RKO (cell line): ENCODE measurements at places on chromosomes 5 and 9.

DNA sequence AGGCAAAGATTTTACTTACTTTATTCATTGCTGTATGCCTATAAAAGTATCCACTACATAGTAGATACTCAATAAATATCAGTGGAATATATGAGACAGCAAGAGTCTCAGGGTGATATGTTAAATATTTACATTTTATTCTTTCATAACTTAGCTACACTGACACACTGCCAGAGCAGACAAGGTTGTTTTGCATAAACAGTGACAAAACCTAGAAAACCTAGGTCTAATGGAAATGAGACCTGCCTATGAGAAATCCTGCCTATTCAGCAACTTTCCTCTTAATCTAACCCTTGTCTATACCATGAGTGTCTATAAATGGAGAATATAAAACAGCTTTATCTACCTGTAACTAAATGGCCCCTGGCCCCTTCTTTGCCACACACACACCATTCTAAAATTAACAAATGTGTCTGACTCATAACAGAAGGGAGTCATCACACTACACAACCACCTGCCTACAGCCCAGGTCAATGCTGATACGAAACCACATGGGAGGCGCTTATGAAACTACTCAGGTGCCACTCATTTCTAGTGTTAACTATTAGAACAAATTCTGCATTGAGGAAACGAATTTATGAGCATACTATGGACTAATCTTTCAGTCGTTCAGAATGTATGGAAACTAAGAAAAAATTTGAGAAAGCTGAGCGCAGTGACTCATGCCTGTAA is 60.3 kb downstream of the UBAP2 start:
- DNase-seq: no peak

GRCh38 chr9:88753691-88754367 is 218.9 kb downstream of the NXNL2 start:
- DNase-seq: no peak

DNA sequence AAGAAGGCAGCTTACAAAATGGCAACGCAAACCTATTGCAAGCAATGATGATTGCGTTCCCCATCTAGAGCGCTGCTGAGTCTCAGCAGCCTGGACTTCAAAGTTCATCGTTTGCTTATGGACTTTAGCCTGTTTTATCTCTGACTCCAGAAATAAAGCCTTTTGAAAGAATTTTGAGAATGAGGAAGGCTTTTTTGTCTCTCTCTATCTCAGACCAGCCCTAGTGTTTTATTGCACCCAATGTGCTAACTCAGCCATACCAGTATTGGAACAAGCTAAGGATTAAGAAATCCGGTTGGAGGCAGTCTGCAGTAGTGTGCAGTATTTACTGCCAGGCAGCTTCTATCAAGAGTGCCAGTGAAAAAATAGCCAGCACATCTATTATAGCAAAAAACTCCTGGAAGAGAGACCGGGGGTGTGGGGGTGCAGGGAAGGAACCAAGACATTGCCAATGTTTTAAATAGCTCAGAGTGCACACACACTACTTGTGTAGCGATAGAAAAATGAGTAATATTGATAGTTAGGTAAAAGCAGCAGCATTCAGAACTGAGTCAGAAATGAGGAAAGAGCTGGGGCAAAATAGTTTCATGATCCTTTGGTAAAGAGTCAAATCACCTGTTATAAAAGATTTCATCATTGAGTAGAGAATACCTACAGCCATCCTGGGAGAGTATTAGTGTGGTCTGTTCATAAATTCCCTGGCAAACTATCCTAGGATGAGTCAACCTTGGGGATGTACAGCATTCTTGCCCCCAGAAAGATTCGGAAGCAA is 219.0 kb downstream of the ZNF608 start:
- no peak for DNase-seq

DNA sequence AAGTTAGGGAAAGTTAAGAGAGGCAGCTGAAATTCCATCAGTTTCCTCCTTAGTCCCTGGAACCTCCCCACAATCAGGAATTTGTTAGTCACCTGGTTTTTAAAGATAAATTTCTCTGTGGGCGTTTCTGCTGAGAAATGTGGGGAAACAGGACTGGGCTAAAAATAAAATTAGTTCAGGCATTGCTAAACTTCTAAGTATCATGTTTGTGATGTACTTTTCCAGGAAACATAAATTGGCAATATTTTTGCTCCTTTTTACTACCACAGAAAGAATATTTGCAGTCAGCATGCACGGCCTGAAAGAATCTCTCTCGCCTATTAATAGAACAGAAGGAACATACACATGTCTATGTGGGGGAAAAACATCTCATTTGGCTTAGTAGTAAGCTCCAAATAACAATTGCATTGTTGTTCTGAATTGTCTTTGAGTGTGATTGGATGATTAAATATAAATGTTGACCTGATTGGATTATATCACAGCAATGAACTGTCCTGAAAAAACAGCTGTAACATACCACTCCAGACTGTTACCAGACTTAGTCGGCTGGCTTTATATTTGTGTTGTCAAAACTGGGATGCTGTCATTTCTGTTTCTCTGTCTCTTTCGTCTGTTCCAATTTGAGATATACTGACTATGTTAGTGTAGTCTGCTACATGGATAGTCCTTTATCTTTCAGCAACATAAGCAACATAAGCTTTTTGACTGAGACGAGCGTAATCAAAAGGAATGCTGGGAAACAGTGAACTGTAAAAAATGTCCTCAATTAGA is 12.9 kb downstream of the TJP2 start:
- no peak for DNase-seq

GRCh38 chr5:73346878-73347408 is 101.6 kb downstream of the FOXD1 start:
- DNase-seq: no peak

DNA sequence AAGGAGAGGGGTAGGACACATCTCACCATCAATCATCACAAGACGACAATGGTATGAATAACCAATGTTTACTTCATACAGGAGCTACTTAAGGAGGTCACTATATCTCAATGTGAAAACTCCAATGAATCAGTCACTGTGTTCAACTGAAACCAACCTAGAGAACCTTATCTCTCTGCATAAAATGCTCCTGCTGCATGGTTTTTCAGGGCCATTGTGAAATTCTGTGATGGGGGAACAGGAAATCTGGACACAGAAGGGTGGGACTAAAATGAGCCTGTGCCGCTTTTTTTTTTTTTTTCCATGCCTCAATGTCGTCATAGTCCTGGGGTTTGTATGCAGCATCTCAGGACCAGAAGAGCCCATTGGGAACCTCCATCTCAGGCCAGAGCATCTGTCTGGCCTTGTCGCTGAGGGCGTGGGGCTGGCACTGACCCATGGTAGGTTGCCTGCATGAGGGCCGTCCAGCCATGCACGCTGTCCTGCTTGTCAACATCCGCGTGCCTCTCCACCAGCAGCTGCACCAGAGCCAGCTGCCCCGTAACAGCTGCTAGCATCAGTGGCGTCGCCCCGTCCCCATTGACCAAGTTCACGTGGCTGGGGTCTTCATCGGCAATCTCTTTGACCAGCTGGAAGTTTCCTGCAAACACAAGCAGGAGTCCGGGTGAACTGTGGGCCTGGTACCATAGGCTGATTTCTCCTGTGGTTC is 12.7 kb downstream of the ANKS6 start:
- DNase-seq: no peak

DNA sequence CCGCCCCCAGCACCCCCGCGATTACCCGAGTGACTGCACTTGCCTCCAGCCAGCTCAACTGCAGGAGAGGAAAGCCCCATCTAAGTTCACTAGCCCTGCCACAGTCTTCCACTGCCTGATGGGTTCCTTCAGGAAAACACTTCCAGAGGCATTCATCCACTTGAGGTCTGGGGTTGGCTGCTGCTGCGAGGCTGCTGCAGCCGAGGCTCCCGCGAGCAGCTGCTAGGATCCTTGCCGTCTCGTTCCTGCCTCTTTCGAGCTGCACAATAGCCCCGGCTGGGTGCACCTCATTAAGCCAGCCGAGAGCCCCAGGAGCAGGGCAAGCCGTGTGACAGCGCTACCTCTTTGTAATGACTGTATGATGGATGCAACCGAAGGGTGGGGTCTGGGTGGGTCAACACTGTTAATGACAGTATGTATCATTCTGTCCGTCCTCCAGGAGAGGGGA is 24.2 kb upstream of the ELAVL2 start:
- DNase-seq: no peak
